ENCODE measurements at places on chromosomes 12 and 14.

DNA sequence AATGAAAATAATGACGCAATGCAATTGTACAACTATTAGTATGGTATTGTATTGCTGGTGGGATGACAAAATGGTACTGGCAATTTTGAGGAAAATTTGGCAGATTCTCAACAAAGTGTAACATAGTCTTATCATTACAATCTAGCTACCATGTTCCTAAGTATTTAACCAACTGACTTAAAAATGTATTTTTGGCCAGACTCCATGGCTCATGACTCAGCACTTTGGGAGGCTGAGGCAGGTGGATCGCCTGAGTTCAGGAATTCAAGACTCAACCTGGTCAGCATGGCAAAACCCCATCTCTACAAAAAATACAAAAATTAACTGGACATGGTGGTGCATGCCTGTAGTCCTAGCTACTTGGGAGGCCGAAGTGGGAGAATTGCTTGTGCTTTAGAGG is 1409.5 kb downstream of the AACS start:
- DNase-seq: no peak

DNA sequence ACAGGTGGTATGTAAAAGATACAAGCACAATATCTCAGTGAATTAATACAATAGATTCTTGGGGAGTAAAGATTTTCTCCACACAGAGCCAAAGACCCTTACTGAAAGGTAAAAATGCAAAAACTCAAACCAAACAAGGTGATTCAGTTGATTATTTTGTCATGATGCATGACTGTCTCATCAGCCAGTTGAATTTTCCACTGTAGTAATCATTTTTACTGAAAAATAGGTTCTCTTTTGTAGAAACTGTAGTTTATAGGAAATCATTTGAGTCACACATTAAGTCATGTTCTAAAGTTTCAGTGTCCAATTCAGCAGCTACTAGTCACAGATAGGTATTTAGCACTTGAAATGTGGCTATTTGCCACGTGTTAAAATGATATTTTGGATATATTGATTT is 53.6 kb downstream of the PPFIA2 start:
- DNase-seq: no peak

DNA sequence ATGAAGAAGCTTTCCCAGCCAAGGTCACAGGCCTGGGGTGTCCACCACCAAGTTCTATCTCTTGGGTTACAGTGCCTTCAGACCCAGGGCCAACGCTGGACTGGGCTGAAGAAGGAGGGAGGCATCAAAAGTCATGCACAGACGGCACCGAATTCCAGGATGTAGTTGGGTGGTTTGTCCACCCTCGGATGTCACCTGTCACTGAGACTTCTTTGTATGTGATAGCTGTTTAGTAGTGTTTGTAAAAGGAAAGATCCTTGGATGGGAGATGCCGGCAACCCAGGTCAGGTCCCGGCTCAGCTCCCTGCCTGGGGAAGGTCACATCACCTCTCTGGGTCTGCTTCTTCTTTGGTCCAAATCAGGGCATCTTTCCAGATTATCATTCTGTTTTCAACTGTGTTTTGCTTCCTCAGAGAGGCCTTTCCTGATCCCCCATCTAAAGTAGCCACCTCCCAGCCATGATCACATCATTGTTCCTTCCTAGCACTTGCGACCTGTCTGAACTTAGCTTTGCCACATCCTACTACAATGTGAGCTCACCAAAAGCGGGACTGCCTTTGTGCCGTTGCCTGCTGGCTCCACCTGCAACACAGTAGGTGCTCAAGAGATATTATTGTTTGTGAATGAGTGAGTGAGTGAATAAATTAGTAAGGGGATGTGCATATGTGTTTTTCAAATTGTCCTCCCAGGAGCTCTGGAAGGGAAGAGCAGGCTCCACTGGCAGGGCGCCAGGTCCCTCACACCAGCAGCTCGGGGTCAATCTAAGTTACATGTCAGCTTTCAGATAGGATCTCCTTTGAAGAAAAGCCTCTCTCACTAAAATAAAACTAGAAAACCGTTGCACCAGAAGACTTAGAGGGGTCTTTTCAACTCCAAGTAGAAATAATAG is 2.1 kb downstream of the TSPAN11 start:
- no peak for DNase-seq

GRCh38 chr12:77760271-77761025 is 70.2 kb upstream of the NAV3 start:
- DNase-seq: no peak

GRCh38 chr14:100828031-100828769 is 2.3 kb downstream of the MEG3 start:
- DNase-seq: no peak

DNA sequence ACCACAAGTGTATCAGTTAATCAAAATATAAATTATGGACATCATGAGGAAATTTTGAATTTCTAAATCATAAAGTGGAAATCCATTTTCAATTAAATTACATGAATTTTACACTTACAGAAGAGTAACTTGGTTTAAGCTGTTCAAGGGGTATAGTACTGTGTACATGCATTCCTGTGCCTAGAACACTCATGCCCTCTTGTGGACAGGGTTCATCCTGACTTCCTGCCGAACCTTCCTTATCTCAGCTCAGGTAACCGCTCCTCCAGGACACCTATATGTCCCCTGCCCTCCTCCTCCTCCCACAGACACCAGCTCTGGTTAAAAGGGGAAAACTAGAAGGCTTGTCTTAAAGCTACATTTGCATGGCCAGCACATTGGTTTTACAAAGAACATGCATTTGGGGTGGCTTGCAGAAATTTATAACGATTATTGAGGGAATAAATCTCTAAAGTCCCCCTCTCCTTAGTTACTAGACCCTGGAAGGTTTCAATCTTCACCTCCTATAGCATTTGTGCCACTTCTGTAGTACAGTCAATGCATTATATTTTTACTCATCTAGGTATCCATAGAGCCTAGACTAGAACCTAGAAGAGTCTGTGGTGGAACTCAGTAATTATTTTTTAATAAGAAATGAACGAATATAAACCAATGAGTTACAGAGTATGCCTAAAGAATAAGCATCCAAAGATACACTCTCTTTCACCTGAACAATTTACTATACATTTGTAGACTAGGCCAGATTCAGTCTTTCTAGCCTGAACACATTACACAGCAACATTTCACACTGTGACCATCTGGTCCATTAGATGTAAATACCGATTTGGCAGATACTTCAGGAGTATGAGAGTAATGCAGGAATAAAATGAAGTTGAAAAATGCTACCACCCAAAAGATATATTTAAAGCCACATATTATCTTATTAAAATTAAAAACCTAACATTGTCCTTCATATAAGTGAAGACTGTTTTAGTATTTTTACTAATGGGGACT is 345.6 kb downstream of the PAWR start:
- peak; percentile 52 for DNase-seq

DNA sequence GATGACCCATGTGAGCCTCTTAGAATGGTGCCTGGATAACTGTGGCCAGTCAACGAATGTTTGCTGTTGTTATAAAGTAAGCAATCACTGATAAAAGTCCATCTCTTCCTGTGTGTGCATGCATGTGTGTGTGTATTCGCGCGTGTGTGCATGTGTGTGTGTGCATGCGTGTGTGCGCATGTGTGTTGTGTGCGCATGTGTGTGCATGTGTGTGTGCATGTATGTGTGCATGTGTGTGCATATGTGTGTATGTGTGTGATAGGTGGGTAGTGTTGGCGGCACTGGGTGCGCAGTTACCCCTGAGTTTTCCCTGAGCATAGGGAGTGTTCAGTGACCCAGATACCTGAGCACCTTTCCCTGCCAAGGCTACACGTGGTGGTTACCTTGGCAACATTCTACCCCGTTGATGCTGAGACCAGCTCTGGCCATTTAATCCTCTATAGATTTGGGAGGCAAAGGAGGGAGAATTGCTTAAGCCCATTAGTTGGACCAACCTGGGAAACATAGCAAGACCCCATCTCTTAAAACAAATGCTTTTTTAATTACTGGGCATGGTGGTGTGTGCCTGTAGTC is 137.8 kb downstream of the SLC15A4 start:
- no peak for DNase-seq

DNA sequence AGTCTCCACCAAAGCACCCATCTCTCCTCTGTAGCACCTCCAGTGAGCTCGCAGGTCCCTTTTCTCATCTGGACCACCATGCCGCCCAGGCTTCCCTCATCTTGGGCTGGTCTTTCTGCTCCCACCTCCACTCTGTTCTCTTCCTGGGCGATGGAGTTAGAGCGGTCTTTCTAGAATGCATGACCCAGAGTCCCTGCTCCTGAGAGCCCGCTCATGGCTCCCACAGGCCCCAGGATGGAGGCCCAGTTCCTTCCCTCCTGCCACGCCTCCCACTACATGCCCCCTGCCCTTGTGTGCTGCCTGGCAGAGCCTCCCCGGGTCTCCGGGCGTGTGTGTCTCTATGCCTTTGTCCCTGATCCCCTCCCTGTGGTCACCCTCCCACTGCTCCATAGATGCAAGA is 100.7 kb upstream of the RTL1 start:
- no peak for DNase-seq

- no peak for DNase-seq
These were observed 42.1 kb upstream of the CFAP54 start for GRCh38 chr12:96447256-96447655.

GRCh38 chr14:100822013-100822412 is 3.9 kb upstream of the MEG3 start:
- DNase-seq: no peak

Data from Jurkat, Clone E6-1 (cell line).